Esophagus squamous epithelium (tissue), 5 donors: ENCODE measurements at places on chromosomes 7 and 10.

- DNase-seq, result no peak
Observed at GRCh38 chr10:97922022-97922758, 72.5 kb downstream of the GOLGA7B start.

DNA sequence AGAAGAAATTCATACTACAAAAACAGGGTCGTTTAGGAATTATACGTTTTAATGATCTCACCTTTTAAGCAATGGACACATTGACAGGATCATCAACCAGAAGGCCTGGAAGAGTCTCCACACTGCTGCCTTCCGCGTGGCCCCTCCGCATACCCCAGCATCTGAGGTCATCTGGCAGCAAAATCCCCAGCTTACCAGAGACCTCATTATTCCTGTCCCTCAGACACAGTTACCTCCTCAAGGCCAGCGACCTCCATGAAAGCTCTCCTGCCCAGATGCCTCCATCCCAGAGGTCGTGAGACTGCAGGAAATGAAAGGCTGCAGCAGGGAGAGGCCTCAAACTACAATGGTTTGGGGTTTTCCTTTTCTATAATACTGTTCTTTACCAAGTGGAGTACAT is 14.8 kb upstream of the GSAP start:
- no peak for DNase-seq

GRCh38 chr10:80697926-80698325 is 160.2 kb downstream of the SH2D4B start:
- no peak for DNase-seq

DNA sequence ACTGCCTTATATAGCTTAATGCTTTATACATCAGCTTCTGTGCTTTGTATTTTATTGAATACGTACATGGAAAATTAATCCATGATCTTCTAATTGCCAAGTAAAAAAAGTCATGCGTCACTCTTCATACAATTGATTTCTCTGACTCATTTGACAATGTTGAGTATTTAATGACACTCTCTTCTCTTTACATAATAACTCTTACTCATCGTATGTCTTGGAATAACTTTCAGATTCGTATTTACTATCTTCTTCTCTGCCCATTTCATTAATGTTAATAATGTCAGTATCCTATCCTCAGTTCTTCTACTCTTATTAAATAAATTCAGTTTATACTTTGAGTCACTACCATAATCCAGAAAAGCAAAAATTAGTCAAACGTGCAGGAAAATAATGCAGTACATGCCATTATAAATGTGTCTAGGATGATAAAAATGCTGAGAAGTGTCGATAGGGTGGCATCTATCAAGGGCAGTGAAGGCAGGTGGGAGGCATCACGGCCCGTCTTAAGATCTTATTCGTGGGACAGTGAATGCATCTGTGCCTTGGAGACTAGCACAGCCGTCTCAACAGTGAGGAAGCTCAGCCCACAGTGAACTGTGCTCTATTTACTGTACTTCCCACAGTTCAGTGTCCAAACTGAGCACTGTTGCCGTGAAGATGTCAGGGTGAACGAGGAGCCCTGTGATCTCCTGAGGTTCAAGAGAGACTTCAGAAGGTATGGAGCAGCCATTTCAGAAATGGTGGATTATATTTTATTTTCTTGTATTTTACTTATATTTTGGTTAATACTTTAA is 39.8 kb upstream of the AKR1E2 start:
- no peak for DNase-seq

DNA sequence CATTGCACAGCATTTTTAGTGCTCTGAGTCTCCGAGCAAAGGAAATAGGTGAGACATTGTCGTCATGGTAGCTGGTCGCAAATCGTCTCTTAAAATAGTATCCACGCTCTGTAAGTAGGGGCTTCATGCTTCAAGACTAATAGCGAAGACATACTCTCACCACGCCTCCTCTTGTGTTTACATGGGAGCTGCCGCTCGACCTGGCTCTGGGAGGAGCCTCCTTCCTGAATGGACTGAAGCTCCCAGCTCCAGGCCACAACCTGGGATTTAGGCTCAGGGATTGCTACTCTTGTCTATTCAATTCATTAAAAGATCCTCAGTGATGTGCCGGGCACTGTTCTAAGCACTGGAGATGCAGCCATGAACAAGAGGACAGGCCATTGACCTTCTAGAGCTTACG is 196.1 kb upstream of the GALNT17 start:
- DNase-seq, result no peak

DNA sequence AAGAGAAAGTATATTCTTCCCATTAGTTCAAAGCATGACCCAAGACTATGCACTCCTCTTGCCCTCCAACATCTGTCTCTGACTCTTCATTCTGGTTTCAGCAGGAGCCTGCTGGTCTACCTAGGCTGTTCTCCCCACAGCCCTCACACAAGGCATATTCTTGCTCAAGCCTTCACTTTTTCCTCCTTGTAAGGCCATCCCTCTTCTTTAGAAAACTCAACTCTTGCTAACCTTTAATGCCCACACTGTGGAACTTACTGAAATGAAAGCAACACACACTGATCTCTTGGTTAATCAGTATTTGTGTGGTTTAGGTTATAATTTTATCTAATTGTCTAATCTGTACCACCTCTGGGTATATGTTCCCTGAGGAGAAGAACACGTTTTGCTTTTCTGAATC is 75.8 kb downstream of the PRKCQ start:
- no peak for DNase-seq

DNA sequence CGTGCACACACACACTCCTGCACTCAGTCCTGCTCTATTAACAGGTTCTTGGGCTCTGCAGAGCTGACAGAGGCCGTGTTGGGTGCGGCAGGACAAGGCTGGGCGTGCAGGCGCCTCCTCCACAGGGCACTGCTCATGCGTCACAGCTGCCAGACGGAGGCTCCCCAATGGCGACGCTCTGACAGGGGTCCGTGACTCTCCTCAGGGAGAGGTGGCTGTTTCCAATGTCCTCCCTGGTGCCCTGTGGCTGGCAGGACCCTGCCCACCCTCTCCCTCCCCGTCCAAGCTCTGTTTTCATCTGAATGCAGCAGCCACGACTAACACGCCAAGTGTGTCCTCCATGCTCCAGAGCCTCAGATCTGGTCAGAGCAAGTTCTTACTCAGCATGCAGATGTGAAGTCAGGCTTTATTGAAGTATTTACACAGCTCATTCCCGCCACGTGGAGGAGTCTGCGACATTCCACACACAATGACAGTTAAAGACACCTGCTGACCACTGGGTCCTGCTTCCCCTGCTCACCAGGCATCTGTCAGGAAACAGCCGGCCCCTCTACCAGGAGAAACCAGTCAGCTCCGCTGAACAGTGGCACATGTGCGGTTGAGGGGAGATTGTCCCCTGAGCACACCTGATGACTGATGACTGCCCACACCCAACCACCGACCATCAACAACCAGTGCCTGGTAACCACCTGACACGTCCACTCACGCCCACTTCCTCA is 116.7 kb downstream of the VIPR2 start:
- DNase-seq, result no peak

DNA sequence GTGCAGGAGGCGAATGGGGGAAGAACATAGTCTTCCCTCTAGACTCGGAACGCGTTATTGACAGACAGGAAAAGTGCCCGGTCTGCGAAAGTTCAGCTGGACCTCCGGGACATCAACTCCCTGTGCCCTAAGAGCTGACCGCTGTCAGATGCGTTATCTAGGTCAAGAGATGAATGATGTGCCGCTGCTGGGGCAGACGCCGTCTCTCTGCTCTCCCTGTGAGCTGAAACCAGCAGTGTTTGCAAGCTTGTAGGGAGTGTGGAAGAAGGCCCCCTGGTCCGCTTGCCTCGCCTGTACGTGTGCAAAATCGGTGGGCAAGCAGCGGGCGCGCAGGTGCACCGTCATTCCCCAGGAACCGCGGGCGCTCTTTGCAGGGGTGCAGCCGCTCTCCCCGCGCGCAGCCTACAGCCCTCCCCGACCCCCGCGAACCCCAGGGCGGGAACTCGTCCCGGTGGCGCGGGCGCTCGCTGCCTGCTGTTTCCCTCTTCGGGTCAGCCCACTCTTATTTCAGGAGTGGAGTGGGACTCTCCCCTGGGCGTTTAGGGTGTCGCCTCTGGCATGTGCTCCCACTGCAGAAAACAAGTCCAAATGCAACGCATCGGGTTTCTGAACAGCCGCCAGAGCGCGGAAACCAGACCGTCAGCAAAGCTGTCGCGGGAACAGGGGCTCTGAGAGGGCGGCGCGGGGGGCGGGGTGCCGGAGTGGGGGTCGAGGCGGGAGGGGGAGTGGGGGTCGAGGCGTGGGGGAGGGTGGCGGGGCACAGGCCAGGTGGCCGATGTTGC is 1.8 kb upstream of the PFKFB3 start:
- DNase-seq, result no peak

- no peak for DNase-seq
Observed at GRCh38 chr7:69428089-69428488, 170.2 kb upstream of the AUTS2 start.

GRCh38 chr7:27420702-27421101 is 178.1 kb downstream of the EVX1 start:
- DNase-seq, result no peak

GRCh38 chr10:101839416-101840063 is 4.1 kb downstream of the KCNIP2 start:
- no peak for DNase-seq

- DNase-seq, result no peak
Observed at GRCh38 chr7:93176992-93177580, 28.9 kb upstream of the SAMD9L start.

GRCh38 chr7:155843426-155844018 is 31.3 kb upstream of the SHH start:
- DNase-seq, result no peak

DNA sequence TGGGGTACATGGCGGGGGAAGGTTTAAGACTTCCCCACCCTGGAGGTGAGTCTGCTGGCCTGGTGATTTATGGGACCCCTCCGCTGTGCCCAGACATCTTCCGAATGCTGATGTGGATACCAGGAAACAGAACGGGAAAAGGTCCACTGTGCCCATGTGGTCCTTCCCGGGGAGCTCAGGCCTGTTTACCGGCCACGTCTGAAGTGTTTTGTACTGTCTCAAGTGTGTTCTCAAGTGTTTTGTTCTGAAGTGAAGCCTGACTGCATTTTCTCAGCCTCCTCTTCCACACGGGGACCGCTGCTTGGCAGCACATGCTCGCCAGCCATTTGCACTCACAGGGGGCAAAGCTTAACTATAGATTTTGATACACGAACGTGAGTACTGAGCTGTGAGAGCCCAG is 127.2 kb downstream of the TEX36 start:
- no peak for DNase-seq

DNA sequence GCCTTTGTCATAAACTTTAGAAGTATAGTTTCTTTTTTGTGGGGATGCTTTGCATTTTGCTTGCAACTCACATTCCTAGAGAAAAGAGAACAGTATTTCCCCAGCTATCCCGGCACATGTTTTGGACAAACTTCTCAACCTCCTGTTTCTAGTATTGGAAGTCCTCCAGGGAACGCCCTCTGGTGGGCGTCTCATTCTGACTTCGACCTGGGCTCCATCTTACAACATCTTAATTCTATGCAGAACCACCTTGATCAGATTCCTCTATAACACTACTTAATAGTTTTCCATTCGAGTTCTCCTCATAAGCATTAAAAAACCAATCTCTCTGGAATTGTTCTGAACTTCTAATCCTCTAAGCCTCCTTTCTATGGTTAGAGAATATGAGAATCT is 139.5 kb upstream of the FZD8 start:
- DNase-seq, result no peak

DNA sequence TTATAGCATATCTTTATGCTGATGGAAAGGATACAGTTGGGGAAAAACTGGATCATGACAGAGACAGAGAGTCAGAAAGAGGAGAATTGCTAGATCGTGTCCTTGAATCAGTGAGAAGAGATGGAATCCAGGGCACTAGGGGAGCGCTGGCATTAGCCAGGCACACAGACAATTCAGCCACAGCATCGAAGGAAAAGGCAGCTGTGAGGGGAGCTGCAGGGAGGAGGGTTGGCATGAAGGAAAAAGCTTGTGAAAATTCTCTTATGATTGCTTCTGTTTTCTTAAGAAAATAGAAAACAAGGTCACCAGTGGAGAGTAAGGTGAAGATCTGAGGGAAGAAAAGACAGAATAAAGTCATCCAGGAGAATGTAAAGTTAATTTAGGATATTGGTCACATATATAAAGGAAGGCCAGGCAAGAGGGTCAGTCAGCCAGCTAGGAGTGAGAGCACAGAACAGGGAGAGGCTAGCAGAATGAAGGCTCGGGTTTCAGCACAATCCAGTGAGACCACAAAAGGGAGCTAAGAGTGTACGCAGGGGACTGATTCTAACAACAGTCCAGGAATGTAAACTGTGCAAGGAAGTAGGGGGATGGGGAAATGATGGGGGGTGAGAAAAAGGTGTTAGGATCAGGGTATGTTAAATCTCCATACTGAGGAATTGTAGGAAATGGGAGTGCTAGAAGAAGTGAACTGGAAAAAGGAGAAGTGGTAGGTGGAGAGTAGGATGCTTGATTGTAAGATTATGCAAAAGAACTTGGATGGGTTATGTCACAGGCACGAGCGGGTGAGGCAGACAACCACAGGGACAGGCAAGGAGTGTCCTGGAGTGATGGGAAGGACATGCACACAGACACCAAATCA is 112.0 kb downstream of the RNF32 start:
- DNase-seq, result no peak

DNA sequence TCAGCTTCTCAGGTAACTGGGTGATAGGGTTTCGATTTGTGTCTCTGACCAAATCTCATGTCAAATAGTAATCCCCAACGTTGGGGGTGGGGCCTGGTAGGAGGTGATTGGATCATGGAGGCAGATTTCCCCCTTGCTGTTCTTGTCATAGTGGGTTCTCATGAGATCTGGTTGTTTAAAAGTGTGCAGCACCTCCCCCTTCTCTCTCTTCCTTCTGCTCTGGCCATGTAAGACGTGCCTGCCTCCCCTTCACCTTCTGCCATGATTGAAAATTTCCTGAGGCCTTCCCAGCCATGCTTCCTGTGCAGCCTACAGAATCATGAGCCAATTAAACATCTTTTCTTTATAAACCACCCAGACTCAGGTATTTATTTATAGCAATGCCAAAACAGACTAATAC is 21.9 kb upstream of the SMURF1 start:
- no peak for DNase-seq

- no peak for DNase-seq
Observed at GRCh38 chr10:5730766-5731165, 46.1 kb downstream of the TASOR2 start.

- DNase-seq, result no peak
Observed at GRCh38 chr7:123746931-123747488, 1.8 kb downstream of the WASL start.

DNA sequence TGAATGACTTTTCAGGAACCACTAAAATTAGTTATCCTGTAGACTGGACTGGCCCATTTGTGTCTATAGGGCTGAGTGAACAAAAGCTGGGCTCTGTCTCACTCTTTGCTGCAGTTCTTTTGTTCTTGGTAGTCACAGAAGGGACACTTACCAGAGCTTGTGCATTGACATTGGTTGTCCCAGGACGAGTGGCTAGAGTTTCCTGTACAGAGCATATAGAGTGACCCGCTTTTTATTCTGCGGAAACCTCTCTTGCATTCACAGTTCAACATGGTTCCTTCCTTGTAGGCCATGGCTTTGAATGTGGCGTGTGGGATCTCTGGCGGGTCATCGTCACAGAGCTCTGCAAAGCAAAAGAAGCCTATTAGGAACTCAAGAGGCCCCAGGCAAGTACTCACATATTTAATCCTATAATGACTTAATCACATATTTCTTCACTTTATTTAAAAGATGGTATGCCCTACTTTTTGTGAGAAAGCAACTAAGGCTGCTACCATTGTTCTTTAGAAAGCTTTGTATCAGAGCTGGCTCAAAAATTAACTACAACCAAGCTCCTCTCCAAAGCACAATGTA is 36.4 kb downstream of the IL2RA start:
- DNase-seq, result no peak

GRCh38 chr10:131248376-131249165 is 63.0 kb downstream of the TCERG1L start:
- no peak for DNase-seq
